Activated T-helper 1 cell treated with Interleukin-2 at 50 U/mL for 16 hours (primary cell): ENCODE measurements at places on chromosomes 5 and 9.

GRCh38 chr5:96946381-96946780, 10.5 kb downstream of the LNPEP start:
- no peak for DNase-seq

GRCh38 chr9:30504502-30504905, 1879.9 kb upstream of the ACO1 start:
- DNase-seq, result no peak

- DNase-seq, result no peak
Measured at GRCh38 chr9:70832492-70832891, 288.9 kb downstream of the TRPM3 start.

DNA sequence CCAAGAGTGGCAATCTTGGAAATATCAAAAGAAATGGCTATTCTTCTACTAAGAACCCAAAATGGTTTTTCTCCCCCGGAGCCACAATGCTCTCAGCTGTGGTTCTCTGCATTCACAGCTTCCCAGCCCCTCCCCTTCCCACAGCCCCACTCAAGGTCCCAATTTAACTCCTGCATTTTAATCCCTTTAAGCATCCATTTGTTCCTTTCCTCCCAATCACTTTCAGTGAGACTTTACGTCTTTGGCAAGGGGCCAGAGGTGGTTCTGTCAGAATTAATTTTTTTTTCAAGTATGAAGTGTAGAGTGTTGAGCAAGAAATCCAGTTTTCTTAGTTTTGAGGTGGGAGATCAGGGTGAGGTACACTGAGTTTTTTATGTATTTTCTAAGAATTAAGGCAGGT, 256.9 kb downstream of the GLIS3 start:
- no peak for DNase-seq

- no peak for DNase-seq
Measured at GRCh38 chr5:15366676-15367391, 133.1 kb upstream of the FBXL7 start.

GRCh38 chr5:142888469-142889085, 118.4 kb downstream of the ARHGAP26 start:
- DNase-seq, result no peak

DNA sequence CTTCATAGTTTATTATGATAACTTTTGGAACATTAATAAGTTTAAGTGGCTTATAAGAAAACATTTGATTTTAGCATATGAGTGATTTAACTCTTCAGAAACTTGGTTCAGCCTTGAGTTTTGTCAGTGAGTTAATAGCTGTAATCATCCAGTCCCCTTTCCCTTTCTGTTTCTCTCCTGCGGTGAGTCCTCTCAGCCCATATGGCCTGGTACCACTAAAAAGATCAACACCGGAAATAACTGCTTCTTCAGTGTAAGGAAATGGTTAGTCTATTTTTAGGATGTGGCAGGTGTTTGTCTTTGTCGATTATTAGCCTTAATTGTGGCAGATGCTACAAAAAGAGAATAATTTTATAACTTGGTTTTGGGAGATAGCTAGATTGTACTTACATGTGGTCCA, 120.2 kb upstream of the GRHPR start:
- no peak for DNase-seq

GRCh38 chr9:72384710-72385485, 19.9 kb upstream of the ZFAND5 start:
- no peak for DNase-seq

DNA sequence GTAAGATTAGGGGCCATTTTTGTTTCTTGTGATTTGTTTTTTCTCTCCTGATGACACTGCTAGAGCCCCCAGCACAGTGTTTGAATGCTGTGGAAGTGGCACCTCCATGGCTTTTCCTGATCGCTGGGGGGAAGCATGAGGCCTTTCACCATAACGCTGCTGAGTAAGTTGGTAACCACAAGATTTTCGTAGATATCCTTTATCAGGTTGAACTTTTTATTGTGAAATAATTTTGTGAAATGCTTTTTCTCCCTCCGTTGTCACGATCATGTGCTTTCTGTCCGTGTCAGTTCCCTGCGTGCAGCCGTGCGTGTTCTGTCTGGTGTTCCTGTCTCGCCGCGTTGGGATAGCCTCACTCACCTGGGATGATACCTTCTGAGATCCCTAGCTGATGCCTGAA, 59.4 kb downstream of the EHMT1 start:
- no peak for DNase-seq

- DNase-seq, result no peak
Measured at GRCh38 chr5:5270958-5271785, 131.0 kb downstream of the ADAMTS16 start.

DNA sequence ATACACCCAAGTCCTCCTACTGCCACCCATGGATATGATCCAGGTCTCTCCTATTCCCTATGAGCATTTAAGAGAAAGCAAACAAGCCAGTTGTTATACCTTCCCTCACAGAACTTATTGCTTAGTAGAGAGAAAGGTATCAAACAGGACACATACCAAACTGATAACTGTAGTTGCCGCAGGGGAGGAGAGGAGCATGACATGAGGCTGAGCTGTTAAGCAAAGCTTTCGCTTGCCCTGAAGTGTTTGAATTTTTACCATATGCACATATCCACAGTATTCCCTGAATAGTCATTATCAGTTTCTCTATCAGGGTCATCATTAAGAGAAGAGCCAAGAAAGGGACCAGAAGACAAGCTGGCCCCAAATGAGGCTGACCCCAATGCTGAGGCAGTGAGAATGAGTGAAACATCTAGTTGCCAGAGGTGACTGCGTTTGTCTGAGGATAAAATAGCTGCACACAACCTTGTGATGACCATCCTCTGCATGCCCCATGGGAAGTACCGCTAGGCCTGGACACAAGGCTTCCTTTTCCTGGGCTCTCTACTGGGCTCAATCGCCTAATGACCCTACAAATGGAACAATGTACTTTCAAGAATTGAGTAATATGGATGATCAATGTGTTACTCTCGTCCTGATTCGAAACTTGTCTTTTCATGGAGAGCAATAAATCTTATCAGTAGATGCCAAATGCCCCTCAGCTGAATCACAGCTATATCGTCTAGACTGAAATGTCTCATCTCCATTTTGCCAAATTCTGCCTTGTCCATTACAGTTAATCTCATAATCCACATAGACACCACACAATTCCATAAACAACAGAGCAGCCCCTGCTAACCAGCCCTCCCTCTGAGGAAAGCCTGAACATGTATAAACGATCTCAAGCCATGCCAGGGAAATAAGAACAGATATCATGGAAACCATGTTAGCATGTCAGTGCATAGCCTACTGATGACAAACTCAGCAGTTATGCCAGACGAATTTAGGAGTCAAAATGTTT, 4.3 kb upstream of the IFNK start:
- no peak for DNase-seq

- no peak for DNase-seq
Measured at GRCh38 chr9:134375430-134376385, 49.5 kb downstream of the RXRA start.

- DNase-seq, result no peak
Measured at GRCh38 chr9:35914301-35914807, 5.1 kb downstream of the SPAAR start.

GRCh38 chr9:137172901-137173795, 1.3 kb upstream of the TMEM210 start:
- no peak for DNase-seq
